ENCODE measurements at places on chromosomes 3 and 15.

- peak; percentile 16 for DNase-seq
Measured at GRCh38 chr3:10194328-10195071, 29.8 kb downstream of the IRAK2 start.

DNA sequence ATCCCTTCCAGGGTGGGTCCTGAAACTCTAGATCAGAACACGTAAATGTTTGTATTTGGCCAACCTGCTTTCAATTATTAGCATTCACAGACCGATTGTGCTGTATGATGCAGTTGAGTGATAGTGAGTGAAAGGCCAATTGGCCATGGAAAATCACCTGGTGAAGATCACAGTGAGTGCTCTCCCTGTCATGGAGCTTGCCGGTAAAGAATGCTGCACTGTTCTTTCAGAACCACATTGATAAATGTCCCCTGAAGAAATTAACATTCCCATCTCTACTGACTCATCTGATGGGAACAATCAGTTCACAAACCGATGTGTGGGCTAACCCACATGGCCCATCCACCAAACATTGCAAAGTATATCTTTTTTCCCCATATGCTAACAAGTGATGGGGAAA, 324.8 kb upstream of the TBL1XR1 start:
- DNase-seq = no peak

DNA sequence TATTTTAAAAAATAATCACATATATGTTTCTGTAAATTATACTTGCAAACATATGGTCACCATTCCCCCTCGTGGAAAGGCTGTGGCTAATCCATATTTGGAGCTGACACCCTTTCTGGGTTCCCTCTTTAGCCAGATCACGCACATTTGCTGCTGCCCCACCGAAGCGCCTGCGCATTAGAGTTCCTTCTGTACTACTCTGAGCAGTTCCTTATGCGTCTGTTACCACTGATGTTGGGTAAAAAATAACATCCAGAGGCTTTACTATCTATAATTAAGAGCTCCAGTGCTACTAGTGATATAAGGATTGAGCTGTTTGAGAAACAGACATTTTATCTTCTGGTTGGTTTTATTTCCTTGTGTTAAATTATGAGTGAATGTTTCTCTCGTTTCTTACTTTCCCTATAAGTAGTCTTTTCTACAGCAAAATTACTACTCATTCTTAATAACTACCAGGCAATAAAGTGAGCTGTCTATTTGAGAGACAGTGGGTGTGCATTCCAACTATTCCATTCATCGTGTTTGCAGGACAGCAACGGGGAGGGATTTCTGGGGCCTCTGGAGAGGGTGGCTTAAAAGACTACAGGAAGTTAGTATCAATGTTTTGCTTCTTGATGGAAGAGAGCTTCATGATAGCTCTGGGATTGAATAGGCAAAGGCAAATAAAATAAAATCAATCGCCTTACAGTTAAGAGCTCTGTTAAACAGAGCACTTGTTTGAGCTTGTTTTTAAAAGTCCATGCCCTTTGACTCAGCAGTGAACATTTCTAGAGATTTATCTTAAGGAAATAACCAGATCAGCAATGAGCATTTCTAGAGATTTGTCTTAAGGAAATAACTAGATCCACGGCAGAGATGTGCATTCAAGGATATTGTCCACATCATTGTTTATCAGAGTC, 245.2 kb downstream of the CD47 start:
- DNase-seq = no peak

DNA sequence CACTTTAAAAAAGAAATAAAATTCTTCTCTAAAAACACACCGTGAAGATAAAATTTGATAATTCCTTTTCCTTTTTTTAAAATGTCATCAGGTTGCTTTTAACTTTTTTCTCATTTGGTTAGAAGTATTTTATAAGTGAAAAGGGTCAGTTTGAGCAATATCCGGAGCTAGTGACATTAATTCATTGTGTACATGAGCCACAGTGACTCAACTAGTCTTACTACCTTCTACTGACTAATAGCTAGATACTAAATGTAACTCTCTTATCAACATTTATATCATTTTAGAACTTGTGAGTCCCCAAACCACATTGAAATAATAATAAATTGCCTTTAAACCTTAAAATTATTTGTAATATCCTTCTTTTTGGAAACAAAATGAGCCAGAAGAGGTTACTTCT, 101.2 kb upstream of the ZBTB20 start:
- DNase-seq = peak; percentile 25

GRCh38 chr3:55616803-55617202, 129.7 kb upstream of the WNT5A start:
- DNase-seq = no peak

- no peak for DNase-seq
Measured at GRCh38 chr3:65999606-66000005, 39.1 kb downstream of the MAGI1 start.

GRCh38 chr3:37148208-37148607, 26.2 kb downstream of the LRRFIP2 start:
- no peak for DNase-seq

DNA sequence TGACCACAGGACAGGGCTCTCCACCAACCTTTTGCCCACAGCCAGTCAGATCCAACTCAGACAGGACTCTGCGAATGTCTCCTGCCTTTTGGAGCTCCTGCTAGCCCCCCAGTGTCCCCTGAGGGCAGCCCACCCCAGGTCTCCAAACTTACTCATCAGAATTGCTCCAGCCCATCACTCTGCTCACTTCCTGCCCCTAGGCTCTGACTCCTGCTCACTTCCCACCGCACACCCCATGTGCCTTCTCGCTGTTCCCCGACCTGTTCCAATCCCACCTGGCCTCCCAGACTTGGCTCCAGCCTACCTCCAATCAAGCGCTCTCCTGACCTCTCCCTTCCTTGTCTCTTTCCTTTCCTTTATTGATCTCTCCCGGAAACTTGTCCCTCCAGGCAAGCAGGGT, 5.9 kb upstream of the STRA6 start:
- DNase-seq = no peak

DNA sequence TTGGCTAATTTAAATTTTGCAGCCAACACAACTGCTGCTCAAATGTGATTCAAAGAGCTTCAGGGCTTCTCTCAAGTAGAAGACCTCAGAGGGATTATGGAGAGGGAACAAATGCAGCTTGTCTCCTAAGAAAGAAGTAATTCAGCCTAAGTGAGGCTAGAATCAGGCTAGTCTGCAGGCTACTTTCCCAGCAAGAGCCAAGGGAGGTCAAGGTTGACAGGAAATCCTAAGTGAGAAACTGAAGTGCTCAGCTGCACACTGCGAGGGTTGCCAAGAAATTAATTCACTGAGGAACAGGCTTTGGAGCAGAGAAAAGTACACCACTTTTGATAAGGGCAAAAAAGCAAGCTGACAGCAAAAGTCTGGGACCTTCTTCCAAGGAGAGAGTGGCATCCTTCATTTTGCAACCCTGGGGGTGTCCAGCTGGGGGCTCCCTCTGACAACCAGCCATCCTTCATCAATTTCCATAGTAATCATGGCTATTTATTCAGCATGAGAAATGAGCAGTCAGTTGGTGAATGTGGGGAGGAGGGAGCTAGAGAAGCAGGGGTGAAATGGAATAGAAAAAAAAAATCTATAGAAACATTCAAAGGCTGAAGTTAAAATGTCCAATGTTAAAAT, 646.4 kb upstream of the ADAMTS9 start:
- DNase-seq = peak; percentile 44

- no peak for DNase-seq
Measured at GRCh38 chr3:125213946-125214542, 1.5 kb upstream of the SLC12A8 start.

DNA sequence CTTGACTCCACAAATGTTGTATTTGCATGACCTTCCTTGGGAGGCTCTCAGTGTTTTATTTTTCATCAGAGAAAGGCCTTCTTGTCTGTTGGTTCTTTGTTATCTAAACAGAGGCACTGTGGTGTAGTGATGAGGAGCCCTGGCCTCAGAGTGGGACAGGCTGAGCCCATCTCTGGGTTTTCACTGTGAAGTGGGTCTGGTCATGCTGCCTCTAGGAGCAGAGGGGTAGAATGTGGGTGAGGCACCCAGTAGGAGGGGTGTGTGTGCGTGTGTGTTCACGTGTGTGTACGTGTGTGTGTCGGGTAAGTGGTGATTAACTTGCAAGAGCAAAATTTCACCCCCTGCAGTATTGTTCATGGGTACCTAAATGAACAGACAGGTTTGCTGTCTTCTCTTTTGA, 14.4 kb downstream of the KLF13 start:
- no peak for DNase-seq

DNA sequence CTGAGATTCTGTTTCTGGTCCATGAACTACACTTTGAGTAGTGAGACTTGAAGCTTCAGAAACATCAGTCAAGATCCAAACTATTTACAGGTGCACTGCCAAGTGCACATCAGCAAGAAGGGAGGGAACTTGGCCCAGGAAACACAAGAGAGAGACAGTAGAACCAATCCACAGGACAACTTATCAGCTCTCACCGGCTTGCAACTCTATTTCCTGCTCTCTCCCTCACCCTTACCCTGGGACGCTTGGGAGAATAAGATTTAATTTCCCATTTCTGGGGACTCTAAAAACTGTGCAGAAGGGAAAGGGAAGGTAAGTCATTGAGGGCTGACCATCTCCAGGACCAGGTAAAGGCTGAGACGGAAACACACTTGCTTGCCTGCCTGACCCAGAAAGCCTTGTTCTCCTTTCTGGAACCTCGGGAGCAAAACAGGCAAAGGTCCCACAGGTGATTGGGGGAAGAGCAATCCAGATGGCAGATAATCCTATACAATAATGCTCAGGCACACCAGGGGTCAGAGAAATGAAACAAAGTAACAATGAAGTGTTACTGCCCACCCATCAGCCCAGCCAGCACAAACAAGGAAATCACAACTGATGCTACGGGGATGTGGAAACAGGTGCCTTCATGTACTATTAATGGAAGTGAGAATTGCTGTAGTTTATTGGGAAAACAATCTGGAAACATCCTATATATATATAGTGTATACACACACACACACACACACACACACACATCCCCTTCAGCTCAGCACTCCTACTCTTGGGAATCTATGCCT, 154.4 kb downstream of the XXYLT1 start:
- DNase-seq = no peak

GRCh38 chr15:46088486-46089445, 453.9 kb downstream of the SQOR start:
- peak; percentile 1 for DNase-seq

GRCh38 chr3:116691041-116691440, 18.5 kb upstream of the TUSC7 start:
- DNase-seq = no peak

DNA sequence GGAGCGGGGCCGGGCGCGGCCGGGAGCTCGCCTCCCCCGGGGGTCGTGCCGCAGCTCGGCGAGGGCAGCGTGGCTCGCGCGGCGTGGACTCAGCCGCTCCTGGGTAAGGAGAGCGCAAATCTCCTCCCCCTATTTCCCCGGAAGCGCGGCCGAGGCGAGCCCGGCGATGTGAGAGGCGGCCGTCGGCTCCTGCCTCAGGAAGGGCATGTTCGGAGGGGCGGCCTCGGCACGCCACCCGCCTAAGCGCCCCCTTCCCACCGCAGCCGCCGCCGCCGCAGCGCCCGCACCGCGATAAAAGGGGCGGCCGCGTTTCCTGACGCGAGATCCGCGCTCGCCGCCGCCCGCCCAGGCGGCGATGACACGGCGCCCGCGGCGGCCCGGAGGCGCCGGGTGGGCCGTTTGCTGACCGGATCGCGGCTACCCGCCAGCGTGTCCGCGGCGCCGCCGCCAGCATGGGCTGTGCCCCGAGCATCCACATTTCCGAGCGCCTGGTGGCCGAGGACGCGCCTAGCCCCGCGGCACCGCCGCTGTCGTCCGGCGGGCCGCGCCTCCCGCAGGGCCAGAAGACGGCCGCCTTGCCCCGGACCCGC, at the start of gene PDE8A:
Gene PDE8A, plus strand, starts transcription at position 146 of the 590 bp plus-strand sequence. Its CDS starts 307 bp downstream, at position 453.
- DNase-seq = peak; percentile 56

- no peak for DNase-seq
Measured at GRCh38 chr3:131303848-131304247, 77.7 kb upstream of the NUDT16 start.

GRCh38 chr3:194220901-194221326, 85.0 kb downstream of the HES1 start:
- DNase-seq = no peak

DNA sequence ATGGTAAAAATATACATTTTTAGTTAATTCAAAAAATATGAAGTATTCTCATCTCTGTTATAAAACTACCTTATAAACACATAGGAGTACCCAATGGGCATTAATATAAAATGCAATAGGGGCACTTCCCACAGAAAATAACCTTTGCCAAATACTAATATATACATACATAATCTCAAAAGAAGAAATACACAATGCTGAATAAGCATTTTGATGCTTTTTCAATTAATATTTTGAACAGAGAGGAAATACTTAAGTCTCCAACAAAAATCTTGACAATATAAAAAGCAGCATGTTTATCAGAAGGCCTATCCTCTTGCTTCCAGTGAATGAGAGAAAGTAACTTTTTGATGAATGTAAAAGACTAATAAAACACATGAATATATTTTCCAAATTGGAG, 110.7 kb downstream of the ROBO1 start:
- DNase-seq = no peak

GRCh38 chr3:120689395-120689794, 7.4 kb upstream of the HGD start:
- no peak for DNase-seq

DNA sequence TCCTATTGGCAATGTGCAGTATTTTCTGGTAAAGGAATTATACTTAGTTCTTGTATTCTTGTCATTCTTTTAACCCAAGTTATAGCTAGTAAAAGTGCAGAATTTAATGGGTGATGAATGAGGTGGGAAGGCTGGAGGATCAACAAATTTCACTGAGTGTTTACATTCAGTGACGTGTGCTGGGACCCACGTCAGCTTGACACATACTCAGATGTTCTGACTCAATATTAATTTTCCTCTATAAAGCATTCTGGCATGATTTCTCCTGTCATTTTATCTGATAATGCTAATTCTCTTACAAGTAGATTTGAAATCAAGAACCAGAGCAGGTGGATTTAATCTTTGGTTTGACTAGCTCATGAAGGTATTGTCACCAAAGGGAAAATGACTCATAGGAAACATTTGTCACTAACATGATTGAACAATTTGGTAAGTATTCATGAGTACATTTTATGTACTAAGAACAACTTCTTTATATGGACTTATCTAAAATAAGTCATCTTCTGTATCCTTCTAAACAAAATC, 71.0 kb upstream of the SYNPR start:
- DNase-seq = no peak

GRCh38 chr3:113600418-113601182, 68.2 kb downstream of the SIDT1 start:
- DNase-seq = no peak

- DNase-seq = no peak
Measured at GRCh38 chr15:53437366-53437765, 322.1 kb downstream of the WDR72 start.

GRCh38 chr3:167091226-167091625, 288.9 kb downstream of the ZBBX start:
- peak; percentile 38 for DNase-seq

DNA sequence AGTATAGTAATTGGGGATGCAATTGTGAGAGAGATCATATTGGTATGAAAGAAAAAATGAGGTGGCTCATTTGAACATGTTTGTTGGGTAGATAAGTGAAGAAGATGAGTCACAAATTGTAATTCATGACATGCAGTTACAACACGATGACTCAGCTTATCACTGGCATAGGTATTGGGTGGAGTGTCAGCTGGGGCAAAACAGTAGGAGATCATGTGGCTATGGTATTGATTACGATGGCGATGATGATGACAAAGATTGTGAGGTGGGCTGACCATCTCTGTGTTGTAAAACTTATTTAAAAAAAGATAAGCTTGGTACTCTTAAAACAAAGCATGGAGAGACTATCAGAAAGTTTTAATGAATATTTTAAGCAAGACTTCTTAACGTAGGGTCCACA, 11.6 kb upstream of the DPH6 start:
- DNase-seq = peak; percentile 68

- DNase-seq = no peak
Measured at GRCh38 chr15:40439461-40439959, 1.2 kb upstream of the BAHD1 start.

- DNase-seq = no peak
Measured at GRCh38 chr15:100638177-100638730, 35.9 kb downstream of the ASB7 start.
